ENCODE measurements at places on chromosomes 2 and 18. TPM values are rescaled to one million over a fixed set of nuclear protein-coding genes. Genes with fewer than 3 reads are reported as not detected.

TMEM150A gene
- total RNA-seq = 4.4 TPM

BCS1L gene
- total RNA-seq = 100 TPM

TCF7L1 gene
- not detected for total RNA-seq

MOGAT1 gene
- not detected for total RNA-seq

NEU4 gene
- total RNA-seq = not detected

IL36RN gene
- not detected for total RNA-seq

TRABD2A gene
- total RNA-seq = 28.5 TPM

EML6 gene
- 0.89 TPM for total RNA-seq

FAM237A gene
- not detected for total RNA-seq

GCG gene
- not detected for total RNA-seq

All from activated CD8-positive, alpha-beta memory T cell treated with anti-CD3 and anti-CD28 coated beads for 36 hours (primary cell).